ENCODE measurements at places on chromosomes 16 and 17.

DNA sequence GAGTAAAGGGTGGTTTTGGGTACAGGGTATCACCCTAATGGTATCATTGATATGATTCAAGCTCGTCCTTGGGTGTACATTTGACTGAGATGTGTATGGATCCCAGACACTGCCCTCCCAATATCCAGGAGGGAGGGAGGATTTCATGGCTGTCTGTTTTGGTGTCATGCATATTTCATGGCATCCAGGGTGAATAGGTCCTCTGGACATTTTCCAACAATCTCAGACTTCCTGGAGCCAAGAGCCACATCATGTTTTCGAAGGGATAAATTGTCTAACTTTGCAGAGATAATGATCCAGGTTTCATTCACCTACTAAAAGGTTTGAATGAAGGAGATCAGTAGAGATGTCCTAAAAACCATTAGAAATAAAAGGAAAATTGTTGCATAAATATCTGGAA, 431.9 kb downstream of the SHISA9 start:
- no peak for DNase-seq

DNA sequence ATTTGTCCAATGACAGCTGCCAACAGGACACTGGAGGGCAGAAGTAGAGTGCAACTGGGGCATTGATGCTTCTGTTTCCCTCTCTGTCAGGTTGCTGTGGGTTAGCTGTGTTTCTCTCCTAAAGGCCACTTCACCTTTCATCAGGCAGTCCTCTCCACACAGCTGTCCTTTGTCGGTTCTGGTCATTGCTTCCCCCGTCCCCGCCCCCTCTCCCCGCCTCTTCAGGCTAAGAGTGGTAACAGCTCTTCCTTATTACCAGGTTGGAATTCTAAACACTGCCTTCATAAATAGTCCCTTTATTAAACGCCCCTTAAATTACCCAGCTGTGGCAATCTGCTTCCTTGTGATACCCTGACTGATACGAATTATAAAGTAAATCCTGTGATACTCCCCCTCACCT, 31.8 kb upstream of the NSRP1 start:
- DNase-seq: no peak

- no peak for DNase-seq
Observed at GRCh38 chr16:70463235-70463634, 8.8 kb downstream of the FCSK start.

DNA sequence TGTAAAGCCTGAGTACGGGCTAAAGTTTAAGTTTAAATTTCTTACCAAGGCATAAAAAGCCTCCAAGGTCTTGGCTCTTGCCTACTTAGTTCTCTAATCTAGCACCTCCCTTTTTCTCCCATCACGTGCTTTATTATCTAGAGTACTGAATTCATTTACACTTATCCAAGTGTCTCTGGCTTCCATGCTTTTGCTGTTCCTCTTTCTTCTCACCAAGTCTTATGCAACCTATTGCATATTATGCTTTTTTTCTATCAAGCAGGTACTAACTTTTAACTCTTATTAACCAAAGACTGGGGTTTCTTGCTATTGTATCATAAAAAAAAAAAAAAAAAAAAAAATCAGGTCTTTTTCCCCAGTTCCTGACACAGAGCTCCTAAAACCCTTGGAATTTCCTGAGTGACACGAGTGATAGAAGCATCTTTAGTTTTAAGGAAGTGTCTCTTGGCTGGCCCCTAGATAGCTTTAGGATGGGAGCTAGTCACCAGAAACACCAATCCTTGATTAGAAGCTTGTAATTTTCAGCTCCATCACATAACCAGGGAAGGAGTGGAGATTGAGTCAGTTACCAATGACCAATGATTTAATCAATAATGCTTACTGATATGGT, 44.9 kb downstream of the SSH2 start:
- no peak for DNase-seq

DNA sequence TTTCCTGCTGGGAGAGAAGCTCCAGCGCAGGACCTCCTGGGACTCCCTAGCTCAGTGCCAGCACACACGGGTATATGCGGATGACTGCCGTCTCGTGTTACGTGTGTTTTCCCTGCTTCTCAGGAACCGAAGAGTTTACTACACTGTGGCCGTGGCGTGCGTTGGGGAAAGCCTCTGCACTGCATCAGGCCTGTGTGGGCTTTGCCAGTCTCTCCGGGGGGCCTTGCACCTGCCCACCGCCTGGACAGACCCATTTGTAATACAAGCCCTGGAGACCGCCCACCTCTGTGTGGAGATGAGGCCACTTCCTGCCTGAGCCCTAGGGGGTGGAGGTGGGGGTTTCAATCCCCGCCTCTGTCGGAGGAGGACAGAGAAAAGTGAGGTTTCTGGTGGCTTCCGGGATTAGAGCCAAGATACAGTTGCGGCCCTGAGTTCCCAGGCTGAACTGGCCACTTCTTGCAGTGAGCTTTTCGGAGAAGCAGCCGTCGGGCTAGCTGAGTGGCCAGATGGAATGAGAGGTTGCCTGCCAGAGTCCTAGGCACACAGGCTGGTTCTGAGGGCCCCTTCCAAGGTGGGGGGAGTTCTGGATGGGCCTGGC, 43.4 kb upstream of the GSE1 start:
- no peak for DNase-seq

DNA sequence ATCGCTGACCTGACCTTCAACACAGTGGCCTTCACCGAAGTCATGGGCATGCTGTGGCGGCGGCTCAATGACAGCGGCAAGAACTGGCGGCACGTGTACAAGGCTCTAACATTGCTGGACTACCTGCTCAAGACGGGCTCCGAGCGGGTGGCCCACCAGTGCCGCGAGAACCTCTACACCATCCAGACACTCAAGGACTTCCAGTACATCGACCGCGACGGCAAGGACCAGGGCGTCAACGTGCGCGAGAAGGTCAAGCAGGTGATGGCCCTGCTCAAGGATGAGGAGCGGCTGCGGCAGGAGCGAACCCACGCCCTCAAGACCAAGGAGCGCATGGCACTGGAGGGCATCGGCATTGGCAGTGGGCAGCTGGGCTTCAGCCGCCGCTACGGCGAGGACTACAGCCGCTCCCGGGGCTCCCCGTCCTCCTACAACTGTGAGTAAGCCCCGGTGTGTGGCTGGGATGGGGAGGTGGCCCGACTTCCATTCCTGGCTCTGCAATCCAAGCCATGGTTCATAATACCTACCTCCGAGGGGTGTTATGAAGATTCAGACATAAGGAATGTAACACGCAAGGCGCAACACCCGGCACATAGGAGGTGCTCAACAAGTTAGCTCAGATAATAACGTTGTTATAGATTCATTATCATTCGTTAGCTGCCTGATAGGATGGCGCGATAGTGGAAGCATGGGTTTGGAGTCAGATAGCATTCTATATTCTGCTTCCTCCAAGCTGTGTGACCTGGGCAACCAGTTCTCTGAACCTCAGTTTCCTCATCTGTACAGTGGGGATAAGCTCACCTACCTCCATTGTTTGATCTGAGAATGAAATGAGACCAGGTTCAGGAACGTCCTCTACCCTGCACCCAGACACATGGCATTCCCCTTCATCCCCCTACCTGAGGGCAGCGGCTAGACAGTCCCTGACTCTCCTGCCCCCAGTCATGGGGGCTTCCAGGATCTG, 4.4 kb downstream of the EPN3 start:
- DNase-seq: no peak

GRCh38 chr16:361872-362701, 8.3 kb downstream of the MRPL28 start:
- DNase-seq: peak; percentile 64

DNA sequence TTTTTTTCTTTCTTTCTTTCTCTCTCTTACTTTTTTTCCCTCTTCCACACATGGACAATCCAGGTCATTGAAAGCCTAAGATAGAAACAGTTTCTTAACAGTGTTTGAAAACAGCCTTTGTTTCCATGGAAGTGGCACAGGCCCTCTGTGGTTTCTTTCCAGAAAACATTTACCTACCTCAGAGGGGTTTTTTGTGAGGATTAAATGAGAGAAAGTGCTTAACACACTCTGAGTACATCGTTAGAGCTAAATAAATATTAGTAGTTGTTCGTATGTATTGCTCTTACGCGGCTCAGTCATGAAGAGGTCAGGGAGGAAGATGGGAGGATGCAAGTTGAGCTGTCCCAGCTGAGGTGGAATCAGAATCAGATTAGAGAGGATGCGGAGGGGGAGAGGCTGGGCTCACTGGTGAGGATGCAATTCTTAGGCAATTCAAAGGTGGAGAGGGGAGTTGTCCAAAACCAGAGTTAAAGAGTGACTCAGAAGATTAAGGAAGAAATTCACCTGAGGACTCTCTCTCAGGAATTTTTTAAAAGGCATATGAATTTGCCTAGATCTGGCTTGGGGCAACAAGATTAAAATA, 345.4 kb downstream of the PMP22 start:
- DNase-seq: no peak

- DNase-seq: no peak
Observed at GRCh38 chr17:78725448-78726021, 56.5 kb downstream of the CYTH1 start.

GRCh38 chr17:43766413-43767052, 7.9 kb upstream of the SOST start:
- peak; percentile 33 for DNase-seq

DNA sequence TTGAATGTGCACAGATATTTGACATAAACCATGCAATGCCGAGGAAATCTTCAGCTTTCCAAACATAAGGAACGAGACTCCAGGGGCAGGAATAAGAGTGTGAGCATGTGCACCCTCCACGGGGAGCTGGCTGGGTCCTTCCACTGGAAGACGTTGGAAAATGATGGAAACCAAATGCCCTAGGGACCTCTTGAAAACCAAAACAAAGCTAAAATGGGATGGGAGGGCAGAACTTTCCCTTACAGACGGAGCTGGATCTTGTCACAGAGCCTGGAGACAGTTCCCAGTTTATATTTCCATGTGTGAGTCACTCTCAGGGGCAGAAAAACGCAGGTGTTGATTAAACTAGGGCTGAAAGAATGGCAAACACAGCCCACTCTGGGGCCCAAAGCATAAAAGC, 34.4 kb upstream of the DNAH17 start:
- no peak for DNase-seq

GRCh38 chr17:55816532-55817396, 65.9 kb downstream of the PCTP start:
- DNase-seq: no peak

- no peak for DNase-seq
Observed at GRCh38 chr16:50195276-50195675, 42.2 kb downstream of the TENT4B start.

DNA sequence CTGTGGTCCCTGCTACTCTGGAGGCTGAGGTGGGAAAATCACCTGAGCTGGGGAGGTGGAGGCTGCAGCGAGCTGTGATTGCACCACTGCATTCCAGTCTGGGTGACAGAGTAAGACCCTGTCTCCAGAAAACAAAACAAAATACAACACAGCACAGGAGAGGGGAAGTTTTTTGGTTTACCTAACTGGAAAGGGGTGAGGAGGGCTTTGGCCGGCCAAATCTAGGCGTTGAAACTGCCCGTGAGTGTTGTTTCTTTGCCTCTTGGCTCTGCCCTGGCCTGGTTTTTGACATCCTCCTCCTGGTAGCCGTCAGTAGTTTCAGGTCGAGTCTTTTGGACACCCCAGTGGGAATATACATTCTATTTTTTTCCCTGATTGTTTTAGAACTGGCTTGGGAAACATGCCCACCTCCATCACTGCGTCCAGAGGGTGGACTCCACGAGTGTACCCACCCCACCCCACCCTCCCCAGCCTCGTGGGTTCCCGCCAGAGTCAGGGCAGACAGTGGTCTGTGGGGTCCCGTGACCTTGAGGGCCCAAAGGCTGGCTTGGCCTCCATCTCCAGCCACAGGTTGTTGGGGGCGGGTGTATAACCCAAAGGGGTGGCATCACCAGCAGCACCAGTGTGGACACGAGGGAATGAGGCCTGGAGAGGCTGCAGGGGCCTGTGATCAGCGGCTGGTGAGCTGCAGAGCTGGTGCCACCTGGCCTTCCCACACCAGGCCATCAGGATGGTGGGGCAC, 42.7 kb downstream of the NT5M start:
- DNase-seq: no peak

GRCh38 chr16:13613165-13613564, 306.8 kb upstream of the ERCC4 start:
- no peak for DNase-seq

Measured in stimulated activated CD4-positive, alpha-beta T cell treated with anti-CD3 and anti-CD28 coated beads, TNF-alpha, amount 100 ng/mL, for 24 hours (primary cell).